ENCODE measurements at places on chromosomes 12 and 14.

- DNase-seq: no peak
Measured at GRCh38 chr12:68428211-68428610, 96.0 kb upstream of the MDM1 start.

DNA sequence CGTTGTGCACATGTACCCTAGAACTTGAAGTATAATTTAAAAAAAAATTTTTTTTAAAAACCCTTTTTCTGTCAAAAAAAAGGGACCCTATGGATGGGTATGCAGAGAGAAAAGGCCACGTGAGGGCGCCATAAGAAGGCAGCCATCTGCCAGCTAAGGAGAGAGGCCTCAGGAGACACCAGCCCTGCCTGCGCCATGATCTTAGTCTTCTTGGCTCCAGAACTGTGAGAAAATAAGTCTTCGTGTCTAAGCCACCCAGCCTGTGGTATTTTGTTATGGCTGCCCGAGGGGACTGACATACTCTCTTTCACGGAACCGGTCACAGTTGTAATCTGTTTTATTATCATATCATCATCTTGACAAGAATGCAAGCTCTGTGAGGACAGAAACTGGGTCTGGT is 174.8 kb downstream of the EFCAB11 start:
- no peak for DNase-seq

GRCh38 chr12:98998697-98999299 is 353.7 kb downstream of the APAF1 start:
- DNase-seq: peak; percentile 3

- no peak for DNase-seq
Measured at GRCh38 chr12:16229676-16230075, 47.8 kb downstream of the SLC15A5 start.

GRCh38 chr14:30482276-30482675 is 76.7 kb upstream of the G2E3 start:
- no peak for DNase-seq

GRCh38 chr12:4482936-4483335 is 37.3 kb upstream of the FGF6 start:
- no peak for DNase-seq

GRCh38 chr12:102408487-102409297 is 71.7 kb downstream of the IGF1 start:
- DNase-seq: no peak

- DNase-seq: no peak
Measured at GRCh38 chr14:66982247-66982646, 207.0 kb upstream of the GARIN2 start.

DNA sequence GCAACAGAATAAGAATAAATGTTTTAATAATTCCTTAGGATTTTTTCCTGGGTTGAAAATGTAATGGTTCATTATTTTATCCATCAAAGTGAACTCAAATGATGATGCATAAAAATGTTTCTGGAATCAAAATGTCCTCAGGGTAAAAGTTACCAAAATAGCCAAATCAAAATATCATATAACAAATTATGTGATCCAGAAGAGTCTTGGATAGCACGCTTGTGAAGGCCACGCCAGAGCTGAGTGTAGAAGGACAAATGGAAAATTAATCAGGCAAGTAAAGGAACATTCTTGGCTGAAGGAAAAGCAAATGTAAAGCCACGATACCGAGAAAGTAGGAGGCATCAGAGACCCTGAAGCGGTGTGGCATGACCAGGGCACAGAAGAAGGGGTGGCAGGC is 169.2 kb downstream of the CAPZA3 start:
- no peak for DNase-seq

DNA sequence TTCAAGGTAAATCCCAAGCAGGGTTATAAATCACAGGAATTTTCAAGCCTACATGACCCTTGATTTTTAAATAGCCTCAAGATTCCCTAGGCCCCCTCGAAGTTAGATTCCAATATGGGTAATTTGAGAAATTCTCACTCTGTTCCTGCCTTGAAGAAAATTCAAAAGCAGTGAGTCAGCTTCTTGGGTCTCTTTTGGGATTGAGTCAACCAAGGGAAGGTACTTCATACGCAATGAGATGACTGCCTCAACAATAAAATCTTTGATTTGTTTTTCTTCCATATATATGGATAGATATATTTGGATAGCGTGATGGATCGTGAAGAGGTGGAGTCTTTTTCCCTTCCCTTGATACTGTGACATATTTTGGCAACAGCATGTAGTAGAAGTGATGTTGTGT is 180.4 kb upstream of the ATP2B1 start:
- no peak for DNase-seq

GRCh38 chr12:132157733-132158409 is 13.6 kb downstream of the NOC4L start:
- no peak for DNase-seq

DNA sequence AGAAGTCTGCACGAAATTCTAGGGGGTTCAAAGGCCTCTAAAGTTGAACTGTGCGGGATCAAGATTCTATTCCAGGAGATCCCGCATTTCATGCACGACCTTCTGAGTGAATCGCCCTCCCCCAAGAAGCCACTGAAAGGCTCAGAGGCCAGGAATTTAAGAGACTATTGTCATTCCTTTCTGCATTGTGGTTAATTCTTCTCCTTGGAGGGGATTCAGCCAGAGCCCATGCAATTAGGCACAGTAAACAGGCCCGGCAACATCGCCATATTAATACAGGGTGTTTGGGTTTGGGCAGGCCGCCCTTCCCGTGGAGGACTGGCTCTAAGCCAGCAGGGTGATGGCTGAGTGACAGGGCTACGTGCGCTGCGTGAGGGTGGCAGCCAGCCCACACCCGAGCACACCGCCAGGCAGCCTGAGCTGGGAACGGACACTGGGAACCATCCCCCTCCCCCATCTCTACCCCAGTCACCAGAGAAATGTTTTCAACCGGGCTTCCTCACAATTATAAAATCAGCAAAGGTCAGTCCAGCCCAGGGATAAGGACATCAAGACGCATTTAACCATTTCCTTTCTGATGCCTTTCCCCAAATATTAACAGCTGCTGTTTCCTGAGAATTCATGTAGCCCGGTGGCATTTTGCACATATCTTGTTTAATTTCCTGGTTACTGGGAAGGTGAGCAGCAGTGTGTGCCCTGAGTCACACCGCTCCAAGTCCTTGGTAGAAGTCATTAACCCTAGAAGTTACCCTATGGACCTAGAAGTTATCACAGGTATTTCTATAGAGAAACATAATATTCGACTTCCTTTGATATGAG is 12.5 kb downstream of the EGLN3 start:
- DNase-seq: peak; percentile 57

- DNase-seq: no peak
Measured at GRCh38 chr12:89494411-89495231, 30.0 kb downstream of the GALNT4 start.

GRCh38 chr12:4114986-4115385 is 158.6 kb upstream of the CCND2 start:
- DNase-seq: no peak

DNA sequence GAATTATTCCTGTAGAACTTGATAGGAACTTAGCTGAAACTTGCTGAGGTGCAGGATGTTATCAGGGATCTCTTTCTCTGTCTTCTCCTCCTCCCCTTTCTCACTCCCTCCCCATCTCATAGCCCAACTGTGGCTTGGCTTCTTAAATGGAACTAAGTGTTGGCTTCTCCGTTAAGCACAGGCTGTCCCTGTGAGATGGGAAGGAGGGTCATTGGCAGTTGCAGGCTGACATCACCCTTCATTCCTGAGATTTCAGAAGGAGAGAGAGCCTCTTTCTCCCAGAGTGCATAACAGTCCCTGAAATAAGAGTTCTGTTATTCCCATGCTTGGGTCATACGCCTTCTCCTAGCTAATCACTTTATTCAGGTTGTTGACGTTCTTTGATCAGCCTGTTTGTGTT is 162.0 kb downstream of the UNC79 start:
- DNase-seq: no peak

DNA sequence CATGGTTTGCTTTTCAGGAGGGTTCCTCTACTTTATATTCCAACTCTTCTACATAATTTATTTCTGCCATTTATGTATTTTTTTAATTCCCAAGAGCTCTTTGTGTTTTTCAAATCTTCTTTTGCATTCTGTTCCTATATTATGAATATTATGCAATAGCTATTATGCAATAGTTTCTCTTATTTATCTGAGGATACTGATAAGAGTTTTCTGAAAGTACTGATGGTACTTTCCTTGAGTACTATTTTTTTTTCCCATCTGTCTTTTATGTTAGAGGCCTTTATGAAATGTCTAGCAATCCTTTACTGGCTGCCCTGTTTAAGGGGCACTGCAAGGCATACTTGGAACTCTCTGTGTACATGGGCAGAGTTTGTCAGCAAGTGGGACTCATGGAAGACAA is 93.4 kb downstream of the SLC41A2 start:
- no peak for DNase-seq
